Sigmoid colon (tissue), 7 donors: ENCODE measurements at places on chromosomes 4 and X.

- DNase-seq: no peak
Observed at GRCh38 chr4:83212041-83212851, 72.4 kb downstream of the COQ2 start.

- no peak for DNase-seq
Observed at GRCh38 chr4:124803641-124804040, 91.1 kb upstream of the ANKRD50 start.

GRCh38 chr4:113761620-113762185, at the start of gene CAMK2D:
CAMK2D (minus strand) TSS chr4:113761738; CDS start chr4:113761068, 670 bp downstream.
- peak; percentile 95 for DNase-seq

DNA sequence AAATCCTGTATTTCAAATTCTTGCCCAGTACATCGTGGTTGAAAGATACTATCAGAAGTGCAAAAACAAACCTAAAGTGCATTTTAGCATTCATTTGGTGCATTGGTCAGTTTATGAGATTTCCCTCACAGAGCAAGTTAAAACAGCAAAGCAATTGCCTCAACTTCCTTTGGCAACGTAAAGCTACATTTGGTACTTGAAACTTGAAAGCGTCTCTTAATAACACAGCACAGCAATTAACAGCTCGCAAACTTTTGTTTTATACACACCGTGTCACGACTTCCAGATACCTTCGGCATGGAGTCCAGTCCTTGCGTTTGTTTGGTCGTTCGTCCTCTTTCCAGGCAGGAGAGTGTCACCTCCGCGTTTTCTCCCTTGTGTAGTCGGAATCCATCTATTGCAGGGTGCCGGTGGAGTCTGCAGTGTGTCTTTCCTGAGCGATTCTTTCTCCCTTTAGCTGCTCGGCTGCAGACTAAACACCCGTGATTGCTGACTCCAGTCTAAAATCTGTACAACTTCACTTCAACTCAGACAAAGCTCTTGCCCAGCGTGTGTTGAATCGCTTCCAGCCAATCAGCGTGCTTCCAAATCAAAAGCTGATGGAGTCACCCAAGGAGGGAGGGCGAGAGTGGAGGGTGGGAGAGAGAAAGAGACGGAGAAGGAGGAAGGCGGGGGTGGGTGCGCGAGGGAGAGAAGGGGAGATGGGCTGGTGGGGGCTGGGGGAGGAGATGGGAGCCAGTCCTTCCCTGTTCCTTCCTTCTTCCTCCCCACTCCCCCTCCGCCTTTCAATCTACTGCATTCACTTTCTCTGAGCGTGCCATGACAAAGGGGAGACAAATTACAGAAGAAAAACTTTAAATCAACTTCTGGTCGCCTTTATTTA, at the start of gene PCDH18:
PCDH18 (minus strand) TSS at position 509 of the 883 bp plus-strand sequence; CDS start at position 103, 406 bp downstream.
- peak; percentile 97 for DNase-seq
